ENCODE measurements at places on chromosomes 12 and 14. TPM values are rescaled to one million over a fixed set of nuclear protein-coding genes. Genes with fewer than 3 reads are reported as not detected.

The GPR135 gene
- total RNA-seq, result 1.6 TPM

The ACOT6 gene
- not detected for total RNA-seq

GRCh38 chr12:131671871-131672270 is 39.0 kb upstream of the SFSWAP start:
- no peak overlapping the region for H3K27ac ChIP-seq
- peaks cover 10% of the 10 kb centered on the region for H3K27me3 ChIP-seq
- DNase-seq, result no peak
- no peak overlapping the region for H3K4me3 ChIP-seq
- no peaks in the 10 kb centered on the region for H3K4me1 ChIP-seq

DNA sequence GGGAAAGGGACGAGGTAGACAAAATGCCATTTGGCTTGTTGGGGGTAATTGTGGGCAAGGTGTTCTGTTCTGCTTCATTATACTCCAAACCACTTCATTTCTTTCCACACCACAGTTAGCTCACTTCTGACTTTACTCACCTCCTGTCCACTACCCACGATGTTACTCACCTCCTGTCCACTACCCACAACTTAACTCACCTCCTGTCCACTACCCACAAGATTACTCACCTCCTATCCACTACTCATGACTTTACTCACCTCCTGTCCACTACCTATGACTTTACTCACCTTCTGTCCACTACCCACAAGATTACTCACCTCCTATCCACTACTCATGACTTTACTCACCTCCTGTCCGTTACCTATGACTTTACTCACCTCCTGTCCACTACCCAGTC is 10.1 kb upstream of the TWF1 start:
- H3K4me1 ChIP-seq, result peaks cover 2% of the 10 kb centered on the region
- H3K27ac ChIP-seq, result no peak overlapping the region
- peaks cover 5% of the 10 kb centered on the region for H3K27me3 ChIP-seq
- H3K4me3 ChIP-seq, result no peak overlapping the region

GRCh38 chr12:7269273-7269672 is 34.6 kb upstream of the ACSM4 start:
- H3K27me3 ChIP-seq, result peaks cover 4% of the 10 kb centered on the region
- no peak overlapping the region for H3K4me3 ChIP-seq
- no peaks in the 10 kb centered on the region for H3K4me1 ChIP-seq
- DNase-seq, result no peak

GRCh38 chr12:93946542-93947150 is 201.7 kb upstream of the PLXNC1 start:
- H3K36me3 ChIP-seq, result peaks cover 11% of the 10 kb centered on the region
- H3K4me1 ChIP-seq, result peaks cover 2% of the 10 kb centered on the region
- peaks cover 11% of the 10 kb centered on the region for H3K27me3 ChIP-seq
- H3K4me3 ChIP-seq, result no peak overlapping the region
- no peak for DNase-seq

The TMEM263 gene
- total RNA-seq, result 33.2 TPM

DNA sequence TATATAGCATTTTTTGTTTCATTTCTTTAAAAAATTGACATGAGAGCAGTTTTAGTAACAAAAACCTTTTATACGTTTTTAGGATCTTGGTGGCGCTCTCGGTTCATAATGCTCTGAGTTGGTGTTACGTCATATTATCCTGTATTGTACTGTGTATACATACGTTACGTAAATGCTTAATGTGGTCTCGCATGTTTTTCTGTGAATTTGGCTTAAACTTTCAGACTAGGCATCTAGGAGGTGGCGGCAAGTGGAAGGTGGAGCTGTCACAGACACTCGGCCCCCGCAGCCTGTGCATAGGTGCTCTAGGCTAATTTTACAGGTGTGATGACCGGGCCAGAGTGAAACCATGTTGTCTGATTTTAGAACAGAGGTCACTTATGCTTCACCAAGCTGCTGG is 60.0 kb downstream of the PPP2R5C start:
- H3K27ac ChIP-seq, result peak overlapping the region; percentile 97
- H3K4me1 ChIP-seq, result peaks cover 76% of the 10 kb centered on the region
- peak; percentile 76 for DNase-seq
- peak overlapping the region; percentile 77 for H3K4me3 ChIP-seq

The CLEC9A gene
- total RNA-seq, result not detected

The FBLN5 gene
- 4.1 TPM for total RNA-seq

DNA sequence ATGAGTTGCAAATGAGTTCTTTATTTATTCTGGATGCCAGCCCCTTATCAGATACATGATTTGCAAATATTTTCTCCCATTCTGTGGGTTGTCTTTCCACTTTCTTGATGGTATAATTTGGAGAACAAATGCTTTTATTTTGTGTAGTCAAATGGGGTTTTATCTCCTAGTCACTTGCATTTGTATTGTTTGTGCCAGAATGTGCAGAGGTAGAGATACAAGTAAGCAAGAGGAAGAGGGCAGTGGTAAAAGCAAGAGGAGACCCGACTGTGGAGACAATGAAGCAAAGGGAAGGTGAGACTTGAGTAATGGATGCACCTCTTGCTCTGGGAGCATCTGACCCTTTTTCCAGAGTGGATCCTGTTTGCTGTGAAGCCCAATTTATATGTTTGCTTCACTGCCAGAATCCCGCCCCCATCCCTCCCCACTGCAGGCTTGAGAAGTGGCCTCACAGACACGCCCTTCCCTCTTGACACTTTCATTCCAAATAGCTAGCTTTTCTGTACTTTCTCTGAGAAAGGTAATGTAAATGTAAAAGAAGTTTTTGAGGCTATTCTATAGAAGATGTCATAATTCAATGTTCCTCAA is 786 bp upstream of the PFKM start:
- H3K27ac ChIP-seq, result no peak overlapping the region
- no peaks in the 10 kb centered on the region for H3K36me3 ChIP-seq
- peaks cover 24% of the 10 kb centered on the region for H3K4me1 ChIP-seq
- peaks cover 20% of the 10 kb centered on the region for H3K27me3 ChIP-seq

The TMEM121 gene
- total RNA-seq, result 4.6 TPM

The LPCAT3 gene
- 36.8 TPM for total RNA-seq

The IRAK3 gene
- total RNA-seq, result 0.89 TPM

The LRTM2 gene
- not detected for total RNA-seq

DNA sequence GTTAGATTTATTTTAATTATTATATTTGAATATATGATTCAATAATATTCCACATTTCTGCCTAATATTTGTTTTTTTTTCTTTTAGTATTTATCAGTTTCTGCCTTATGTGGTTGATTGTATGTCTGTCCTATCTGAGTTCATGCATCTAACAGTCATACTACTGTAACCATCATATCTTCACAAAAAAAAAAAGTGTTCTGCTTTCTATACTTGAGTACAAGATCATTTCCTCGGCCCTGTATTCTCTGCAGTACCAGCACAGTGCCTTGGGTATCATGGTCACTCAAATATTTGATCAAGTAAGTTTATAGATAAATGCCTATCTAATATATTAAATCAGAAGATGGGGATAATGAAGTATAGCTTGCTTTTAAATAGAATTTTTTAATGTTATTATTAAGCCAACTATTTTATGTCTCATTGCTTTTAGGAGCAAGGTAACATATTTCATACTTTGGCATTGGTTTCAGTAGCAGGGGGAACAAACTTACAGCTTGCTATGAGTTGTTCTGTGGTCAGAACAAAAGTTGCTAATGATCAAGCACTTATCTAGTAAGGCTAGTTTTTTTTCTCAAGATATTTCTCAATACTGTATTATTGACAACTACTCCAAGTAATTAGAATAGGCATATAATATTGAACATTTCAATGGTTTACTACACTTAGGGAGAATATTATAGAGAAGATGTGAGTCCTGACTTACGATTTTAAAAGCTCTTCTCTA is 290.5 kb upstream of the FBXO33 start:
- H3K27me3 ChIP-seq, result no peaks in the 10 kb centered on the region
- no peaks in the 10 kb centered on the region for H3K4me1 ChIP-seq
- H3K36me3 ChIP-seq, result no peaks in the 10 kb centered on the region
- DNase-seq, result no peak

DNA sequence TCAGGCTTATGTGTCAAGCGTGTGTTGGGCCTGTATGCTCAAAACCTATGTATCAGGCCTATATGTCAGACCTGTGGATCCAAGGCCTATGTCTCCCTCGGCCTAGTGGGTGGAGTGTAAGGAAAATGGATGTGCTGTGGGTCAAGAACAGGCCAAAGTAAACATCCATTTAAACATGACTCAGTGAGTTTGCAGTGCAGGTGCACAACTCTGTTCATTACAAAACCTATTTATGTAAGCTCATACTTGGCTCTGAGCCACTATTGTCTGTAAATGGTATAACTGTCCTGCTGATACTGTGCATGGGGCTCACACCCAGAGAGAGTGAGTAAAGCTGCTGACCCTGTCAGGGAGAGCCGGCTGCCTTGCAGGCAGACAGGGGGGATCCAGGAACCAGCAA is 249.7 kb upstream of the AVPR1A start:
- DNase-seq, result no peak
- H3K36me3 ChIP-seq, result no peaks in the 10 kb centered on the region
- H3K4me3 ChIP-seq, result no peak overlapping the region
- H3K27ac ChIP-seq, result no peak overlapping the region
- no peaks in the 10 kb centered on the region for H3K4me1 ChIP-seq

The DHH gene
- total RNA-seq, result not detected

GRCh38 chr12:21773263-21773741 is 1.2 kb downstream of the KCNJ8 start:
- H3K4me3 ChIP-seq, result no peak overlapping the region
- no peaks in the 10 kb centered on the region for H3K36me3 ChIP-seq
- peaks cover 69% of the 10 kb centered on the region for H3K27me3 ChIP-seq
- DNase-seq, result no peak

DNA sequence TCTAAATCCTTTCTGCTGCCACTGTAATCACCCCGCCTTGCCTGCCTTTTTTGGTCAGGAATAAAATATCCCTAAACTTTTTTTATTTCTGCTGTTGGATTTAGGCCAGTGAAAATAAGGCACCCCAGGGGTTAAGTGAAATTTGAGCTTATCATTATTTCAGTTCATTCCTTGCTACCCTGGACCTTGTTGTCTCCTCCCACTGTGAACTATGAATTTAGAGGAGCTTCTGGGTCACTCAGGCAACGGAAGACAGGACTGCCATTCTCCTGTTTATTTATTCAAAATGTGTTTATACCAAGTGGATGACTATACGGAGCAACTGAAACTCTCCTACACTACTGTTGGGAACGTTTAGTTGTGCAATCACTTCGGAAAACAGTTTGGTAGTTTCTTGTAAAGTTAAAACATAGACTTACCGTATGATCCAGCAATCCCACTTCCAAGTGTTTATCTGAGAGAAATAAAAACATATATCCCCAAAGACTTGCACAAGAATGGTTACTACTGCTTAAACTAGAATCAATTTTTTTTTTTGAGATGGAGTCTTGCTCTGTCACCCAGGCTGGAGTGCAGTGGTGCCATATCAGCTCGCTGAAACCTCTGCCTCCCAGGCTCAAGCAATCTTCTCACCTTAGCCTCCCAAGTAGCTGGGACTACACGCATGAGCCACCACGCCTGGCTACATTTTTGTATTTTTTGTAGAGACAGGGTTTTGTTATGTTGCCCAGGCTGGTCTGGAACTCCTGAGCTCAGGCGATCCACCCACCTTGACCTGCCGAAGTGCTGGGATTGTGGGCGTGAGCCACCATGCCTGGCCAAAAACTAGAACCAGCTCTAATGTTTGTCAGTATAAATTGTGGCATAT is 2.3 kb upstream of the TRAFD1 start:
- peaks cover 11% of the 10 kb centered on the region for H3K36me3 ChIP-seq
- H3K27me3 ChIP-seq, result peaks cover 7% of the 10 kb centered on the region
- no peak overlapping the region for H3K27ac ChIP-seq
- DNase-seq, result no peak

- H3K27me3 ChIP-seq, result peaks cover 2% of the 10 kb centered on the region
- H3K27ac ChIP-seq, result no peak overlapping the region
- no peaks in the 10 kb centered on the region for H3K36me3 ChIP-seq
- no peaks in the 10 kb centered on the region for H3K4me1 ChIP-seq
Measured at GRCh38 chr12:108004319-108004718, 124.8 kb upstream of the WSCD2 start.

The GALNT8 gene
- total RNA-seq, result 1.0 TPM

DNA sequence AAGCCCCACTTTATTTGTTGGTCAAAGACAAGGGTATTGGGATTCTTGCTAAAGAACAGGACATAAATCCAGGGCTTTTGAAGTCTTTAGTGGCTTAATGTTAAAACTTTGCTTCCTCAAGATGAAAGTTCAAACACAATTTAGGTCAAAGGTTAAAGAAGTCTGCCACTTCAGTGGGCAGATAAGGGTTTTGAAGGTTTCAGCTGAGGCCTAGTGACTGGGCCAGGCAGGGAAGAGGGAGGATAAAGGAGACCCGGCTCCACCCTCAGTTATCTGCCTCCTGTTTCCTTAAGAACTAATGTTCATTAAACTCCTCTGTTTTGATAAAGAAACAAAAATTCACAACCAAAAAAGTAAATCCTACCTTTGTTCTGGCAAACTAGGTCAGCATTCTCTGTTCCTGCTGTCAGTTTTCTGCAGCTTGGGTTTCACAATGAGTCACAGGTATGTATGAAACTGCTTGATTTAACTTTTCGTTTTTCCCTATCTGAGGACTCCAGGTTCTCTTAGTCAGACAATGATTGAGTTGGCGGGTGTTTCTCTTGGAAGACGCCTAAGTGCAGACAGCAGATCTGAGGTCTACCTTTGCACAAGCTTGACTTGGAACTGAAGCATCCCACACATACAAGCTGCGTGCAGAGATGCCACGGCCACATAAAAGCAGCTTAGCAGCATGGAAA is 208.3 kb downstream of the EXOC5 start:
- H3K4me3 ChIP-seq, result no peak overlapping the region
- DNase-seq, result peak; percentile 18
- peaks cover 3% of the 10 kb centered on the region for H3K27me3 ChIP-seq
- no peak overlapping the region for H3K27ac ChIP-seq

DNA sequence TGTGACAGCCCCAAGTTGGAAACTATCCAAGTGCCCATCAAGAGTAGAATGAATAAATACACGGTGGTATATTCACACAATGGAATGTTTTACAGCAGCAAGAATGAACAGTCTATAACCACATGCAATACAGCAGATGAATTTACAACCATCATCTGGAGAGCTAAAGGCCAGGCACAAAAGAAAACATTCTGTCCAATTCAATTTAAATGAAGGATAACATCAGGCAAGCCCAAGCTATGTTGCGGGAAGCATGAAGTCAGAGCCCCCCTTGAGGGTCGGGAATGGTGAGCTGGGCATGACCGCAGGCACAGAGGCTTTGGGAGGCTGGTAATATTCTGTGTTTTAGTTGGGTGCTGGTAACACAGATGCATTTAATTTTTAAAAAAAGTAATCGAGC is 76.0 kb downstream of the SYNE3 start:
- no peak for DNase-seq
- H3K36me3 ChIP-seq, result peaks cover 84% of the 10 kb centered on the region
- H3K4me3 ChIP-seq, result no peak overlapping the region
- no peak overlapping the region for H3K27ac ChIP-seq

GRCh38 chr14:75183225-75183624 is 6.8 kb upstream of the TMED10 start:
- H3K27me3 ChIP-seq, result peaks cover 8% of the 10 kb centered on the region
- H3K4me3 ChIP-seq, result no peak overlapping the region
- H3K4me1 ChIP-seq, result no peaks in the 10 kb centered on the region
- H3K27ac ChIP-seq, result no peak overlapping the region
- no peak for DNase-seq
- H3K36me3 ChIP-seq, result no peaks in the 10 kb centered on the region

Data from activated CD4-positive, alpha-beta T cell treated with anti-CD3 and anti-CD28 coated beads, Interleukin-2, amount 10 ng/mL, durations not matched to agents 7 days and 5 days (primary cell).